Keratinocyte (primary cell): ENCODE measurements at places on chromosomes 16 and 17. TPM values are rescaled to one million over a fixed set of nuclear protein-coding genes. Genes with fewer than 3 reads are reported as not detected.
A peak's percentile ranks its signal among the peaks of the same experiment; 100 is the strongest.

- no peaks in the 10 kb centered on the region for H3K4me1 ChIP-seq
- peaks cover 36% of the 10 kb centered on the region for H3K36me3 ChIP-seq
- H3K27me3 ChIP-seq = no peaks in the 10 kb centered on the region
- no peak for DNase-seq
- H3K27ac ChIP-seq = no peak overlapping the region
Observed at GRCh38 chr17:80339731-80340456, 75.1 kb upstream of the ENDOV start.

- no peaks in the 10 kb centered on the region for H3K36me3 ChIP-seq
- no peaks in the 10 kb centered on the region for H3K4me1 ChIP-seq
- no peak for DNase-seq
- H3K27ac ChIP-seq = no peak overlapping the region
- H3K27me3 ChIP-seq = no peaks in the 10 kb centered on the region
- H3K4me3 ChIP-seq = no peak overlapping the region
Observed at GRCh38 chr17:15457723-15458094, 9.7 kb downstream of the CDRT4 start.

DNA sequence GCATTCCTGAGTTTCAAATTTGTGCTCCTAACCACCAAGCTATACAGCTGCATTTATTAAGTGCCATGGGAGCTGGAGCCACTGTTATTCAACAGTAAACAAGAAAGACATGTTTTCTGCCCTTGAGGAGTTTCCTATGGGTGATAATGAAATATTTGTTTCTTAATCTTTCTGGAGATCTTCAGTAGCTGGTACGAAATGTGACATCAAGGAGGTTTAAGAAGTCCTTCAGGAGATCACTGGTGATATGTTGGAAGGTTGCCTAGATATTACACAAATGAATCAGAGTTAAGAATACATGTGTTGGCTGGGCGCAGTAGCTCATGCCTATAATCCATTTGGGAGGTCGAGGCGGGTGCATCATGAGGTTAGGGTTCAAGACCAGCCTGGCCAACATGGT is 14.9 kb downstream of the RHOT1 start:
- H3K27me3 ChIP-seq = no peaks in the 10 kb centered on the region
- H3K27ac ChIP-seq = no peak overlapping the region
- no peaks in the 10 kb centered on the region for H3K36me3 ChIP-seq
- no peak for DNase-seq

DNA sequence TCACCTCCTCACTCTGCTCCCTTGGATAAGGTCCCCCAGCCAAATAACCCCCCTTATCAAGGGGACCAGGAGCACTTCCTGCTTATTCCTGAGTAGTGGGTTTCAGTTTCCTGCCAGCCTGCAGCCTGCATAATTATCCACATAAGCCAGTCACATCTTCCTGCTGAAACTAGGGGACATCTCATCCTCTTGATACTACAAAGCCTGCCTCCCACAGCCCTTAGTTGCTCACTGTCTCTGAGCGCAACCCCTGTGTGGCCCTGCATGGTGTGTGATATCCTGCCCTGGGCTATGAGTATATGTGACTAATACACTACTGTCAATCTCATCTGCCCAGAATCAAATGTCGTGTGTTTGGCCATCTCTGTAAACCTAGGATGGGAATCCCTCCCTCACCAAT is 8.0 kb upstream of the XYLT2 start:
- H3K4me3 ChIP-seq = no peak overlapping the region
- H3K4me1 ChIP-seq = no peaks in the 10 kb centered on the region
- no peak overlapping the region for H3K27ac ChIP-seq
- no peak for DNase-seq
- no peaks in the 10 kb centered on the region for H3K27me3 ChIP-seq

GRCh38 chr17:36818134-36818825 is 119.0 kb upstream of the LHX1 start:
- H3K4me3 ChIP-seq = no peak overlapping the region
- no peak for DNase-seq

DNA sequence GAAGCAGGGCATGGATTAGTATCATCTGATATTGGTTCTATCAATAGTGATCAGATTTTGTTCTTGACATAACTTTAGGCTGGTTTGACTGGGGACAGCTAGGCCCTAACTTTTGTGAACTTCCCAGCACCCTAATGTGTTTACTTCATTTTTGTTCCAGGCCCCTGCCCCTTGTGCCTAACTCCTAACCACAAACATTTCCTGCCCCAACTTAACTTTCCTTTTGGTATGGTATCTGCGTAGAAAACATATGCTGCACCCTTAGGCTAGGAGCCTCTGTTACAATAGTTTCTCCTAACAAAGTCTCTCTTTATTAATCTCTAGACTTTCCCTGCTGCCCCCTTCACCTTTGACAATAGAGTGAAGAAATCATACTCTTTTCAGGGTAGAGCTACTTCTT is 2.5 kb downstream of the ADPRM start:
- peaks cover 19% of the 10 kb centered on the region for H3K4me1 ChIP-seq
- H3K27me3 ChIP-seq = no peaks in the 10 kb centered on the region
- DNase-seq = no peak
- H3K4me3 ChIP-seq = no peak overlapping the region
- H3K27ac ChIP-seq = no peak overlapping the region

DNA sequence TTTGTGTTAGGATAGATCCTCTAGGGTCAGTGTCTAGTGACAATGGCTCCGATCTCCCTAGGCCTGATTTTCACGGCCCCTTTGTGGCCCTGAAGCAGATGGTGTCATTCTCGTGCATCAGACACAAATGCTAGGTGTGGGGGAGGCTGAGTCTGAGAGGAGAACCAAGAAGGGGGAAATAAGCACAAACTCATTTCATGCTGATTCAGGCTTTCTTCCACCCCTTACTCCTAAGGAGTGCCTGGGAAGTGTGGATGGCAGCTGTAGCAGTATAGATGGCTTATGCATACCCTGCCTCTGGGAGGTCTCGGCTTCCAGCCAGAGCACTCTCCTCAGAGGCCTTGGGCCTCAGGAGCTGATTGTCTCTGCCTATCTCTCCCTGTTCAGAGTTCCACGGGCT is 1.8 kb upstream of the WNK4 start:
- peaks cover 28% of the 10 kb centered on the region for H3K36me3 ChIP-seq
- peaks cover 17% of the 10 kb centered on the region for H3K4me1 ChIP-seq
- H3K4me3 ChIP-seq = no peak overlapping the region

DNA sequence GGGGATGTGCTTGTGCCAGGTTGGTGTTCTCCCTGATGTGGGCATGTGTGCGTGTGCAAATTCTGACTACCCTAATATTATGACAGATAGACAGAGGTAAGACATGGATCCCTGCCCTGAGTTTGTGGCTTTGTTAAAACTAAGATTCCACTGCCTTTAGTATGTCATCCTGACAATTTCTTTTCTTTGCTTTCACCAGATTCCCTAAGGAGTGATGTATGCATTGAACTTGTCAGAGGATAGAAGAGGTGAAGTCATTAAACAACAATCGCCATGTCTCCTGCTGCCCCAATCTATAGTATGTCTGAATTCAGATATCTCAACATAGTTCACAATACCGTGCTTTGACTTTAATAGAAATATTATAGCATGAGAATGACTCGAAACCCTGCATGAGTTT is 137.1 kb upstream of the ELAC2 start:
- no peak overlapping the region for H3K27ac ChIP-seq
- no peaks in the 10 kb centered on the region for H3K4me1 ChIP-seq
- H3K36me3 ChIP-seq = no peaks in the 10 kb centered on the region
- H3K4me3 ChIP-seq = no peak overlapping the region
- no peak for DNase-seq
- no peaks in the 10 kb centered on the region for H3K27me3 ChIP-seq

- peak overlapping the region; percentile 54 for H3K4me3 ChIP-seq
- peak; percentile 65 for DNase-seq
- H3K27me3 ChIP-seq = no peaks in the 10 kb centered on the region
- peak overlapping the region; percentile 61 for H3K27ac ChIP-seq
Observed at GRCh38 chr16:87487361-87487924, 5.4 kb downstream of the ZCCHC14 start.

- H3K27ac ChIP-seq = no peak overlapping the region
- no peaks in the 10 kb centered on the region for H3K4me1 ChIP-seq
- no peaks in the 10 kb centered on the region for H3K27me3 ChIP-seq
- no peaks in the 10 kb centered on the region for H3K36me3 ChIP-seq
Observed at GRCh38 chr17:70882504-70882903, 713.2 kb downstream of the KCNJ2 start.

GRCh38 chr17:57006040-57006439 is 28.1 kb downstream of the SCPEP1 start:
- no peak for DNase-seq
- no peaks in the 10 kb centered on the region for H3K4me1 ChIP-seq
- no peaks in the 10 kb centered on the region for H3K27me3 ChIP-seq
- no peak overlapping the region for H3K4me3 ChIP-seq
- no peaks in the 10 kb centered on the region for H3K36me3 ChIP-seq
- no peak overlapping the region for H3K27ac ChIP-seq

- no peaks in the 10 kb centered on the region for H3K4me1 ChIP-seq
- no peak overlapping the region for H3K27ac ChIP-seq
- no peak for DNase-seq
- H3K27me3 ChIP-seq = peaks cover 7% of the 10 kb centered on the region
- no peak overlapping the region for H3K4me3 ChIP-seq
Observed at GRCh38 chr17:74484066-74484465, 17.6 kb downstream of the CD300A start.

GRCh38 chr17:79681628-79682261 is 49.0 kb upstream of the ENPP7 start:
- H3K27me3 ChIP-seq = peaks cover 19% of the 10 kb centered on the region
- H3K4me1 ChIP-seq = no peaks in the 10 kb centered on the region
- no peak overlapping the region for H3K27ac ChIP-seq
- no peaks in the 10 kb centered on the region for H3K36me3 ChIP-seq
- no peak for DNase-seq
- H3K4me3 ChIP-seq = no peak overlapping the region

The VWA3A gene
- 0.05 TPM in 1 of 3 replicates, not detected in the others for polyA plus RNA-seq

The ARHGAP44 gene
- polyA plus RNA-seq = 1.9 to 2.2 TPM (median 2.2 TPM) in 3 replicates

The SPAG9 gene
- 34.6 to 43.1 TPM (median 36.7 TPM) in 3 replicates for polyA plus RNA-seq

The QPRT gene
- polyA plus RNA-seq = 8.8 to 21.3 TPM (median 8.9 TPM) in 3 replicates

The RASD1 gene
- 0.20 to 1.1 TPM in 2 of 3 replicates, not detected in the other for polyA plus RNA-seq
